C1 segment of cervical spinal cord (tissue), 14 donors: ENCODE measurements at places on chromosomes 6 and 20.

DNA sequence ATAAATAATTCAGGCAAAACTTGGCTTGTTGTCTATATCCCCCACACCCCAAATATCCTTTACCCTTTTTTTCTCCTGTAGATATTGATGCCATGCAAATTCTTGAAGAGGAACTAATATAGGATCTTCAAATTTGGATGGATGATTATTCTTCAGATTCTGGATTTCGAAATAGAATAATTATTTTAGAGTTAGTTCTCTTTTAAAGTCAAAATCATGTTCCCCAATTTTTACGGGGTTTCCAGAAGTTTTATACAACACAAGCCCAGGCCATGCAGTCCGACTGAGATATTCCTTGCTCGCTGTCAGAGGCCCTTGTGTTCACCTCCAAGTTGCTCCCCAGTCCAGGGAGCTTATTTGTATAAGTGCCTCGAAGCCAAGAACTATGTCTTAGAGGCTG, 4.4 kb downstream of the PPIL6 start:
- DNase-seq: no peak

DNA sequence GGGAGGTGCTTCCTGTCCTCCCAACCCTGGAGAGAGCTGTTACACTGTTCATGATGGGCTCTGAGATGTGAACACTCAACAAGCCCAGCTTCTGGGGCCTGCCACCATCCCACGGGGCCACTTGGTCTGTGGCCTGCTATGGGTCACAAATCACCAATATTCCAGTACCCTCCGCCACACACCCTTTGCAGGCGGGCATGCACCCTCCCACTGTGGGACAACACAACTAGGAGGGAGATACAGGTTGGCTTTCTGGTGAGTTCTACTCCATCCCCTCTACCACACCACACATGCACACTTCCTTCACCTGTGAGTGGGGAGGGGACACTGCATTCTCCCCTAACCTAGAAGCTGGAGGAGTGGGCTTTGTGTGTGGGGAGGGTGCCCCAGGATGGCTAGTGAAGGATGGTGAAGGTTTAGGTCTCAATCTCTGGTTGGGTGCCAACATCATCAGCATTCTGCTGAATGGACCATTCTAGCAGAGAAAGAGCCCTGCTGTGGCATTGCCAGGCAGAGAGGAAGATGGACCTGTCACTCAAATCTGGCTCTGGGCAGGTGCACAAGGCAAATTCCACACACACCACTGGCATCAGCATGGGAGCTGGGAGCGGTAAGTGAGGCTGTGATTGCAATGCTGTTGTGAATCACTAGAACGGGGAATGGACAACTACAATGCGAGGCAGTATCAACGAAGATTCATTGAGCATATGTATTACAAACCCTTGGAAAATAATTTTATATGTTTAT, 175.1 kb downstream of the THBS2 start:
- DNase-seq: no peak

DNA sequence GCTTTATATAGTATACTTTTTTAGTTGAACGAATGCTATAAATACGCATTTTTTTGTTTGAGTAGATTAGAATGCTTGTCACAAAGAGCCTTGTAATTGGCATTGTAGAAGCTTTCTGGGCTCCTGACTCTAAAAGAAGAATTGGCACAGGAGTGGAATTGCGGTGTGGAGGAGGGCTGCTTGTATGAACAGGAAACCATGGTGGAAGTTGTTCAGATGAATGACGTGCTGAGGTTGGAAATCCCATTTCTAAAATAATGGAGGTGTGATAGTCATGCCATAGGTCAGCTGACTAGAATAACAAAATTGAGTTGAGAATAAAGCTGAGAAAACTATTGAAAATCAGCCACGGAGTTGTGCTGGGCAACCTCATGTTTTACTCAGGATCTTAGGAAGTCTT, 174.9 kb downstream of the QKI start:
- no peak for DNase-seq

DNA sequence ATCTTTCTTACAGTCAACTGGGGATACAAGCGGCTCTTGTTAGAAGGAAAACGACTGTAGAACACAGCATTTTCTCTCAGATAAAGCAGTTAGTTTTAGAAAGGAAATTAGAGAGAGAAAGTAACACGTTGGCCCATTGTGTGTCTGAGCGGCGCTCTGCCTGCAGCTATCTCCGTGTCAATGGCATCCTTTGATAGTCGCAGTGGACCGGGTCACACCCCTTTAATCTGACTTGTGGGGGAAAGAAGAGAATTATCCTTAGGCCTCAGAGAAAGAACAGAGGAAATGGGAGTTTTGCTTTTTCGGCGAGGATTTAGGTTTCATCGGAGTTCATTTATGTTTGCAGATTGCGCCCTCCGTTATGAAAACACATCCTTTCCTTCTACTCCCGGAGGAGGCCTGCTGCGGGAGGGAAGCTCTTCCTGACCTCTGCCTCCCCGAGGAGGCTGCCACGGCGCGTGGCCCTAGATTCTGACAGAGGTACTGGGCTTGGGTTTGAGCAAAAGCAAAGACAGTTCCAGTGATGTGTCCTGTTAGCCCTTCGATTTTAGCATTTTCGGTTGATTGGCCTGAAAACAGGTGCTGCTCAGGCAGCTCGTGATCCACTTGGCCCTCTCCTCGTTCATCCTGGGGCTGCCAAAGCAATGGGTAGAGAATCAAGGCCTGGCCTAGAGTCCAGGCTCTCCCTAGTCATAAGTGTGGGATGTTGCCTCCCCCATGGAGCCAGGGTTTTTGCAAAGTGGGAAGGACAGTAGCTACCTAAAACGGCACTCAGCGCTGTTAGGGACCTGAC, 74.9 kb downstream of the ZDHHC14 start:
- DNase-seq: peak; percentile 31

GRCh38 chr20:3082955-3083952, 1.3 kb downstream of the AVP start:
- DNase-seq: no peak

- no peak for DNase-seq
Measured at GRCh38 chr6:89173634-89174033, 27.8 kb downstream of the PM20D2 start.
